HEK293T (cell line): ENCODE measurements at places on chromosomes 13 and 19.

DNA sequence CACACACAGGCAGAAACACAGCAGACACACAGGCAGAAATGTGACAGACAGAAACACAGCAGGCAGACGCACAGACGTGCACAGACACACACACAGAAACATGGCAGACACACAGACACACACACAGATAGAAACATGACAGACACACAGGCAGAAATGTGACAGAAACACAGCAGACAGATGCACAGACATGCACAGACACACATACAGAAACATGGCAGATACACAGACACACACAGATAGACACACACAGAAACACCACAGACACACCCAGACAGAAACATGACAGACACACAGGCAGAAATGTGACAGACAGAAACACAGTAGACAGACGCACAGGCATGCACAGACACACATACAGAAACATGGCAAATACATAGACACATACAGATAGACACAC, 1.3 kb downstream of the TBXA2R start:
- no peak for DNase-seq

- DNase-seq = no peak
These were observed 839 bp upstream of the CKAP2 start for GRCh38 chr13:52454459-52454819.

- no peak for DNase-seq
These were observed 3.2 kb downstream of the POLD1 start for GRCh38 chr19:50387176-50387867.

DNA sequence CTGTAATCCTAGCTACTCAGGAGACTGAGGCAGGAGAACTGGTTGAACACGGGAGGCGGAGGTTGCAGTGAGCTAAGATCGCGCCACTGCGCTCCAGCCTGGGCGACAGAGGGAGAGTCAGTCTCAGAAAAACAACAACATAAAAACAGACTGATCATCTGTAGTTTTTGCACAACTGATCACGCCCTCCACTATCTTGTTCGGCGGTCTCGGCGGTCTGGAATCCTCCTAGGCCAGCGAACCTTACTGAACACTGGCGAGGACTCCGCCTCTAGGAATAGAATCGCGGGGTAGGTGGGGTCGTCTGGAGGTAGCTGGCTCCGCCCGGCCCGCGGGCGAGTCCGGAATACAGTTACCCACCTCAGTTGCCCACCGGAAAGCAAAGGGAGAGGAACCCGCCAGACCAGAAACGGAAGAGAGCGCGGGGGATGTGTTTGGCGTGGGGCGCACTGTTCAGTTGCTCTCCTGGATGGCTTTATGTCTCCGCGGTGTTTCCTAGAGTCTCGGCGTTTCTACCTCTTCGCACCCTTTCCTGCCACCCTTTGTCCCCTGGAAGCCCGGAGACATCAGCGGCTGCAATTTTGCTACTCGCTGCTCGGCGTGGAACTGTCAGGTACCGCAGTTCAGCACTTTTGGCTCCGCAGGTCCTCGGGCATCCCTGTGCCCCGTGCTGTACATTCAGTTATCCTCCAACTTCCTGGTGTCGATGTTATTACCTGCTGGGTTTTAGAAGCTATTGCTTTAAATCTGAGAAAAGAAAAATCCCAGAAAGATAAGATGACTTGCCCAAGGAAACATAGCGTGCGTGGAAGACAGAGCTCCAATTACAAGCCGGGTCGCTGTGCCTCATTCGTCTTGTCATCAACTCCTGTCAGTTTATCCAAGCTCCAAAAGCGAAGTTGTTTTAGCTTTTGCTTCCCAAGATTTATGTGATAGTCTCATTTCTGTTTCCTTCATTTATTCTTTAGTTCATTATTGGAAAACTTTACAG, 24.9 kb upstream of the HNRNPA1L2 start:
- peak; percentile 85 for DNase-seq

GRCh38 chr19:48635263-48635965, 1.8 kb downstream of the DBP start:
- peak; percentile 73 for DNase-seq

GRCh38 chr13:87274209-87274819, 396.9 kb upstream of the SLITRK5 start:
- peak; percentile 58 for DNase-seq

GRCh38 chr19:55689411-55690108, 14.5 kb downstream of the EPN1 start:
- no peak for DNase-seq

- DNase-seq = no peak
These were observed 137.8 kb downstream of the ZDHHC20 start for GRCh38 chr13:21321269-21321668.

GRCh38 chr13:40102854-40103253, 447.4 kb downstream of the COG6 start:
- DNase-seq = no peak

GRCh38 chr13:91368676-91369440, 21.4 kb downstream of the MIR17HG start:
- no peak for DNase-seq

- no peak for DNase-seq
These were observed 24.2 kb upstream of the NANOS2 start for GRCh38 chr19:45938733-45939319.
